ENCODE measurements at places on chromosomes 3 and 15. TPM values are rescaled to one million over a fixed set of nuclear protein-coding genes. Genes with fewer than 3 reads are reported as not detected.

Gene SLC38A3
- total RNA-seq, result not detected

Gene CTDSPL2
- total RNA-seq, result 46.6 TPM

Gene RTP3
- total RNA-seq, result 0.41 TPM

Gene FAM131A
- 22.2 TPM for total RNA-seq

Gene THPO
- 0.74 TPM for total RNA-seq

Gene ARGFX
- not detected for total RNA-seq

Gene KNG1
- total RNA-seq, result not detected

Gene GCNT3
- 4.1 TPM for total RNA-seq

Gene SNX22
- total RNA-seq, result not detected

Gene SLC28A2
- total RNA-seq, result not detected

Gene BCL6
- total RNA-seq, result 9.0 TPM

Gene CCDC9B
- 4.6 TPM for total RNA-seq

Gene C2CD4A
- total RNA-seq, result not detected

Gene GREM1
- total RNA-seq, result not detected

Gene GPR27
- total RNA-seq, result not detected

Gene HIGD2B
- not detected for total RNA-seq

Gene GOLGA6A
- not detected for total RNA-seq

Gene CASR
- total RNA-seq, result not detected

Gene PLSCR5
- total RNA-seq, result not detected

Gene LXN
- 39.6 TPM for total RNA-seq

Gene MAP2K1
- 19.0 TPM for total RNA-seq

Gene AVEN
- total RNA-seq, result 16.5 TPM

Gene SLC27A2
- not detected for total RNA-seq

Gene CDHR4
- total RNA-seq, result not detected

Gene UBE2Q2
- total RNA-seq, result 26.5 TPM

Gene GATA2
- 4.0 TPM for total RNA-seq

Gene DUOXA2
- total RNA-seq, result not detected

Gene FAM174B
- total RNA-seq, result 0.14 TPM

Gene COMMD2
- 52.7 TPM for total RNA-seq

Gene ST3GAL6
- 11.9 TPM for total RNA-seq

Gene SKIC8
- 115 TPM for total RNA-seq

Gene GRIP2
- total RNA-seq, result not detected

Gene SCAANT1
- not detected for total RNA-seq

Gene MRPL47
- total RNA-seq, result 96.8 TPM

Gene POLQ
- total RNA-seq, result 5.4 TPM

Gene FAM162A
- 25.7 TPM for total RNA-seq

Gene CNTN6
- total RNA-seq, result 0.37 TPM

Gene ACAD9
- total RNA-seq, result 31.9 TPM

Gene NPAP1
- total RNA-seq, result not detected

Gene PAQR5
- 5.7 TPM for total RNA-seq

Gene MYL3
- not detected for total RNA-seq

Gene ALDH1L1
- 7.0 TPM for total RNA-seq

Gene ITPKA
- total RNA-seq, result 4.1 TPM

Gene NT5DC2
- 46.9 TPM for total RNA-seq

Gene SERINC4
- not detected for total RNA-seq

Gene TGM5
- not detected for total RNA-seq

Gene CCDC13
- not detected for total RNA-seq

Gene NSMCE3
- total RNA-seq, result 11.9 TPM

Gene ZNF620
- total RNA-seq, result not detected

Gene UBL7
- total RNA-seq, result 78.0 TPM

Gene CLSTN2
- total RNA-seq, result 3.9 TPM

Gene WNT5A
- total RNA-seq, result 63.3 TPM

Gene COLQ
- total RNA-seq, result not detected

Gene ADAMTS9
- 4.4 TPM for total RNA-seq

Gene SMCO1
- not detected for total RNA-seq

Gene CKMT1B
- total RNA-seq, result 0.95 TPM

Gene IMPG2
- total RNA-seq, result 0.08 TPM

Gene MASP1
- 10.2 TPM for total RNA-seq

Gene FRMD5
- total RNA-seq, result 1.1 TPM
